ENCODE measurements at places on chromosomes 16 and 17.

DNA sequence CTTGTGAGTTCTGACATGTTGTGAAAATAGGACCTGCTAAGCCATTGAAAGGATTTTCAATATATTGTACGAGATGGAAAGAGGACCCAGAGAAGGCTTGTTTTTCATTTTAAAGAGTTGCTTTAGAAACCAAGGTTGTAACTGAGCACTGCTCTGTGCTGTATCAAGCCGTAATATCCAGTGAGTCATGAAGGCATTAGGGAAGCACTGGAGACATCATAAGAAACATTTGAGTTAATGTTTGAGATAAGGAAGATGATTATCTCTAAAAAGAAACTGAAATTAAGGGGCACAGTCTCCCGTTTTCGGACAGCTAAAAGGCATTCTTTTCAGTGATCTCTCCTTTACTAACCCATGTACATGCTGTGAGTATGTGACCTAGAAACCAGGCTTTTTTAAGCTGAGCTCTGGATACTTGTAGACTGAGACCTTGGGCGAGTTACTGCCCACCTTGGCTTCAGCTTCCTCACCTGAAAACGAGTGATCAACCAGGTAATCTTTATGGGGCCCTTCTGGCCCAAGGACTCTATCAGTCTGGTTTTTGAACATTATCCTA is 149.2 kb upstream of the TBX2 start:
- peak; percentile 64 for DNase-seq

- DNase-seq = peak; percentile 44
These were observed 22.7 kb downstream of the PEMT start for GRCh38 chr17:17568772-17569195.

- DNase-seq = no peak
These were observed 104.2 kb downstream of the CDK5R1 start for GRCh38 chr17:32590974-32591373.

- no peak for DNase-seq
These were observed 23.9 kb downstream of the C17orf67 start for GRCh38 chr17:56809820-56810179.

GRCh38 chr17:33072421-33073161 is 80.9 kb downstream of the SPACA3 start:
- no peak for DNase-seq

GRCh38 chr17:45935197-45935709 is 40.9 kb downstream of the MAPT start:
- DNase-seq = no peak

GRCh38 chr16:68338326-68339119 is 27.7 kb downstream of the PRMT7 start:
- no peak for DNase-seq

GRCh38 chr16:23005951-23006350 is 143.3 kb downstream of the USP31 start:
- DNase-seq = no peak

DNA sequence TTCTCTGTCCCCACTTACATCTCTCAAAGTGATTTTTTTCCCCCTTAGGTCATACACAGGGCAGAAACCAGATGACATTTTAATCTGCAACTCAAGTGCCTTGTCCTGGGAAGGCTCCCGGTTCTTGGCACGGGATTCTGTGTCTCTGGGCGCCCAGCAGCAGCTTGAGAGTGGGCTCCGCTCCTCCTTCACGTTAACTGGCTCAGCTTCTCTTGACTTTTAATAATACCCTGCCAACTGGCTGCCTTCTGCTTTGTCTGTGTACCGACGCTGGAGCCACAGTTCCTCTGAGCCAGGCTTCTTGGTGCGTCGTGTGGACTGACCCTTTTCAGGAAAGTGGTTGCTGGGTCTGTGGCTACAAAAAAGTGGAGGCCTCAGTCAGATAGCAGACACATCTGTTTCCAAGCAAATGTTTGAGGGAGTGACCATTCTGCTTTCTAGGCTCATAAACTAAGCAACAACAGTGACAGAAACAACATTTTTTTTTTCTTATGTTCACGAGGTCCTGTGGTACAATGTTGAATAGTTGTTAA is 64.9 kb downstream of the IRF8 start:
- DNase-seq = no peak

DNA sequence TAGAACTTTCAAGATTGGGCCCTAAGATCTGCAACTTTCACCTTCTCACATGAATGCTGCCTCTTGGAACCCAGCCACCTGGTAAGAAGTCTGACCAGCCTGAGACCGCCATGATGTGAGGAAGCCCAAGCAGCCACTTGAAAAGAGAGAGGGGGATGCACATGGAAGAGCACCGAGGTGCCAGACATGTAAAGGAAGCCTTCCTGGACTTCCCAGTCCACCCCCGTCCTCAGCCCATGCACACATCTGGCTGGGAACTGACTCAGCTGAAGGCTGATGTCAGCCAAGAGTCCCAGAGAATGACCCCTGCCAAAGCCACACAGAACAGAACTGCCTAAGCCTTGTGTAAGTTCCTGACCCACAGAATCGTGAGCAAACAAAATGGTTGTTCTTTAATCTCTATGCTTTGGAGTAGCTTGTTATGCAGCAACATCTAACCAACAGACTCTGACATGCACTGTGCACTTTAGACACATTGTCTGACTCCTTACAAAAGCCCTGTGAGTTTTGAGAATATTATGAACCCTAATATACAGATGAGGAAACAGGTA is 86.7 kb downstream of the RMI2 start:
- DNase-seq = no peak

- peak; percentile 27 for DNase-seq
These were observed 33.7 kb upstream of the TNRC6C start for GRCh38 chr17:77924757-77925336.

- DNase-seq = peak; percentile 62
These were observed 20.9 kb downstream of the COIL start for GRCh38 chr17:56939869-56940484.

DNA sequence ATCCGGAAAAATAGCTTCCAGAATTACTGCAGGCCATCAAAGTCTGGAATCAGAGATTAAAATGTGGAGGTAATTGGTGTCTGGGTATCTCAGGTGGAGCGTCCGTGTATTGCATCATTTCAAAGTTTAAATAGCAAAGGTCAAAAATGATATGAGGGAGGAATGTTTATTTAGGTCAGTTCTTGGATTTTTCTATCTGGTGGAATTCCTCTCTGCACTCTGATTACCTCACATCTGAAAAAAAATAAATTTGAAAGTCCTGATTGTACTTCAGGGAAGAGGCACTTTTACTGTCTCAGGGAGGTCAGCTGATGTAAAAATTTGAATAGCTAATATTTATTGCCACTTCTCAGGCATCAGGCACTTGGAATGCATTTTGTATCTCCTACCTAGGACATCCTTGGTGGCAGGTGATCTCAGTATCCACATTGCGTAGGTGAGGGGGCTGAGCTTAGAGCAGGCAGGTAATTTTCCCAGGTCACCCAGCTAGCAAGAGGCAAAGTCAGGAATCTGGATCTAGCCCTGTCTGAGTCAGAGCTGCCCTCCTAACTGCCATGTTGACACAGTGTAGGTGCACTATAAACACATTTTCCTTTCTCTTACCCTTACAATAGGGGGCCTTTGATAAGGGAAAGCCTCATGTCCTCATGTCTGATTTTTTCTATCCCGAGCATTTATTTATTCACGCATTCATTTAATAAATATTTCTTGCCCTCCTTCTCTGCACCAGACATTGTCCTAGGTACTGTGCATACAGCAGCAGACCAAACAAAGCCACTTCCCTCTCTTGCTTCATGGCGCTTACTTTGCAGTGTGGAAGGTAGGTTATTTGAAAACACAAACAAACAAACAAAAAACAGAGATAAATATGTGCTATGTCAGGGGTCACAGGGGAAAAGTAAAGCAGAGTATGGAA is 454.3 kb downstream of the HAPSTR1 start:
- no peak for DNase-seq

DNA sequence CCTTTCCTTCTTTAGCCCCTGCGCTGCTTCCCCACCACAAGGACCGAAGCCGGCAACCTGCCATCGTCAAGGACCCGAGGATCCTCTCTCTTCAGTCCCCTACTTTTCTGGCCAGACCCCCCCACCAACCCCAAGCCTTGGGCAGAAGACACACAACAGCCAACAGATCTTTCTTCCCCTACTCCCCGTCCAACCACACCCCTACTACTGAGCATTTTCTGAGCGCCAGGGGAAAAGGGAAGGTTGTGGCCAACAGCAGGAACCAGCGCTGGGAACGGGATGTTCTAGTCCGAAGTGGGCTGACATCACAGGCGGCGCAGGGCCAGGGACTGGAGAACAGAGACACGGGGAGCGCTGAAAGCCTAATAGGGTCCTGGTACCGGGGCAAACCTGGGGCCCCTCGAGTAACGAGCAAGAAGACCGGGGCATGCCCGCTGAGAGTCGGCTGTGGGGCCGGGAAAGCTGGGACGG is 528 bp downstream of the PER1 start:
- peak; percentile 67 for DNase-seq

GRCh38 chr17:80942423-80943345 is 49.0 kb upstream of the CHMP6 start:
- DNase-seq = peak; percentile 76

GRCh38 chr17:36931697-36932382 is 5.4 kb upstream of the LHX1 start:
- no peak for DNase-seq

DNA sequence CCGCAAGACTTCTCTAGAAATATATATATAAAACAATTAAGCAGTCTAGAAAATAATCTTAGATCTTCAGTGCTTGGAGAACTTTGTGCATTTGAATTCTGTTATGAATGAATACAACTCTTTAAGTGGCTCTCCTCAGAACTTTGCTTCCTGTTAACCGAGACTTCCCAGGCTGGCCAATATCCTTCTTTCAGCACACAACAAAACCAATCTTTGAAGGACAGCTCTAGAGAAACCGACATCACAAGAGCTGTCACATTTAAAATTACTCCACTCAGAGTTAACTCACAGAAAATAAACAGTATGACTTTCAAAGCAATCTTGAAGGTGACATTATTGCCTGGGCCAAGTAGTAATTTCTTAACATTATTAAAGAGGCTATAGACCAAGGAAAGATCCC is 49.7 kb upstream of the ITGA2B start:
- DNase-seq = no peak

- no peak for DNase-seq
These were observed 128.2 kb downstream of the CLEC16A start for GRCh38 chr16:11072420-11073153.

DNA sequence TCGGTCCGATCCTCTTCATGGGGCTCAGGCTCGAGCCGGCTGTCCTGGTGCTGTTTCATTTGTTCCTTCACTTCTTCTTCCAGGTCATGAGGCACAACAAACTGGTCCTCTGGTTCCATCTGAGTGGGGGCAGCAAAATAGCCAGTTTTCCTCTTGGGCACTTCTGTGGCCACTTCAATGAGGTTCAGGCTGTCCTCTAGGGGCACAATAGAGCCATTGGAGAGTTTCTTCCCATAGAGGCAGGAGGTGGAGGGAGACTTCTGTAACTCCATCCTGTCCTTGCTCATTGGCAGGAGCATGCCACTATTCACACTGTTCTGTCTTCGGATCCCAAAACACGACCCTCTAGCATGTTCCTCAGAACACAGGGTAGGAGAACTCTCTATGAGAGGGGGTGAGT is 22.9 kb downstream of the MARVELD3 start:
- DNase-seq = no peak

GRCh38 chr17:77857613-77858012 is 100.9 kb upstream of the TNRC6C start:
- no peak for DNase-seq

DNA sequence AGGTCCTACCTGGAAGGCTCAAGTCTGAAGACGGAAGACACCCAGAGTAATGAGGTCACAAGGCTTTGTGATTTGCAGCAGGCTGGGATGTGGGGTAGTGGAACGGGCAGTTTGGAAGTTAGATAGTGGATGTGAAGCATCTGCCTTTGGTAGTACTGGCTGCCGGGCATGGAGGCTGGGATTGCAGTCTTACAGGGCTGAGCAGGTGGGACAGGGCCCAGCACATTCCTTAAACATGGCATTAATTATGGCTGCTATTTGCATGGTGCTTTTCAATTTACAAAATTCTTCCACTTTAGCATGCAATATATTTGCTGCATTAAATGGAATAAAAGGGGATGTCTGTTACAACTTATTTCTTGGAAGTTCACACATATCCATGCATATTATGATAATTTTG is 161.2 kb downstream of the UTP18 start:
- no peak for DNase-seq

DNA sequence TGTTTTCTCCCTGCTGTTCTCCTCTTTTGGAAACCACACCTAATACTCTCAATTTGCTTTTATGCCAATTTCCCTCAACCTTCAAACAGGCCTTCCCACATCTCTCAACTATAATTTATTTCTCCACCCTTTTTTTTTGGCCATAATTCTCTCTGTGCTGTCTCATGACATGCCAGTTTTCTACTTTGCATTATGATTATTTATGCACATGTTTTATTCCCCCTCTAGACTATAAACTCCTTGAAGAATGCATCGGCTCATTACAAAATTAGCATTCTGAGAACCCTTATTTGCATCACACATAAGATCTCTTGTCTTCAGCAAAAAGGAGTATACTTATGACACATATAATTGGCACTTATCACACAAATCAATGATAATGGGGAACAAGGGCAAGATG is 10.9 kb upstream of the LYRM9 start:
- DNase-seq = no peak

- DNase-seq = no peak
These were observed 30.6 kb downstream of the CHD9 start for GRCh38 chr16:53085369-53085843.

DNA sequence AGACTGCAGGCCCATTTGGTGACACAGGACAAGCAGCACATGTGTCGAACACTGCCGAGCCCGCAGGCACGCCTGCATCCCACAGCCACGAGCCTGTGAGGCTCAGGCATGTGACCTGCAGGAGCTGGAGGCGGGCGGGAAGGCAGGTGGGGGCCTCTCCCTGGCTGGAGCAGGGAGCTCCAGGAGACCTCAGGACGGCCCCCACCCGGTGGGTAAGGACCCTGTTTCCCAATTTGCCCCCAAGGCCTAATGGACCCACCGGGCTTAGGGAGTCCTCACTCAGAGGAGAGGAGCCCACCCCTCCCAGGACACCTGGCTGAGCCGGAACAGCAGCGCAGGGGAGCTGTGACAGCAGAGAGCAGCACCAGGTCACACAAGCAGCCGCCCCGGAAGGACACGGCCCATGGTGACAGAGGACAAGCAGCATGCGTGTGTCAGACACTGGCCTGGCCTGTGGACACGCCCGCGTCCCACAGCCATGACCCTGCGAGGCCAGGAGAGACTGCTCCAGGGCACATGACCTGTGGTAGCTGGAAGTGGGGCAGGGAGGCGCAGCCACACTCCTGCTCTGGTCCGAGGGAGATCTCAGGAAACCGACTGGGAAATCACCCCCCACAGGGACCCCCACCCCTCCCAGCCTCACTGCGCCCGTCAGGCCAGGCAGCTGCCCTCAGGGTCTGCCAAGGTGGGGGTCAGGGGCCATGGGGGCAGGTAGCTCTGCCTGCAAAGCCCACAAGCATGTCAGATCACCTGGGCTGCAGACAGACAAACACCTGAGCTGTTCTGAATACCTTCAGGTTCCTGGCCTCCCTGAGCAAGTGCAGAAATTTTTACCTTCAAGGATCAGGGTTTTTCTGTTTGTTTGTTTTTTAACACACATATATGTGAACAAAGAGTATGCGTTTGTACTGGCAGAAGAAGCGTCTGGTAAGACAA is 2.4 kb downstream of the SPSB3 start:
- DNase-seq = no peak

Data from A172 (cell line).